Adipocyte (in vitro differentiated cells): ENCODE measurements at places on chromosomes 3 and 15.

GRCh38 chr3:54121414-54122323 is 683 bp upstream of the CACNA2D3 start:
- peak; percentile 19 for DNase-seq

DNA sequence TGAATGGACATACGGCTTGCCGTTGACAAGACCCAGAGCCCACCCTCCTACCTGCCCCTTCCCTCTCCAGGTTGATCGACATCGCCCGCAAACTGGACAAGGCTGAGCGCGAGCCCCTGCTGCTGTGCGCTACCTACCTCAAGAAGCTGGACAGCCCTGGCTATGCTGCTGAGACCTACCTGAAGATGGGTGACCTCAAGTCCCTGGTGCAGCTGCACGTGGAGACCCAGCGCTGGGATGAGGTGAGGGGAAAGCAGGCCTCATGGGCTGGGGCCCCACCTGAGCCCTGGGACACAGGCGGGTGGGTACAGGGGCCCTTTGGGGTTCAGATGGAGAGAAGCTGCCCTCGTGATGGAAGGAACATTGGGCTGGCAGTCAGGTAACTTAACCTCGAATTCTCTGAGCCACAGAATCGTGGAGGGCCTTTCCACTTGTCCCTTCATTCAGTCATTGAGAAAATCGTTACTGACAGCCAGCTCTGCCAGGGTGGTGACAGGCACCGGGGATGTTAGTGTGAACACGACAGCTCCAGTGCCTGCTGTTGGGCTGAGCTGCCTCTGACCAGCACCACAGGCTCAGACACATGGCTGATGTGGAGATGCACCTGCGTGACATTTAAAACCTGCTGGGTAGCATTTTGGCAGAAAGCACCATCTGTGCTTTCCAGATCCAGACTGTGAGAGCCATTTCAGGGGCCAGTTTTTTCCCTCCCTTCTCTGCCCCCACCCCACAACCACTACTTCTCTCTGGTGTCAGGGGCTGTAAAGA is 25.6 kb upstream of the RHO start:
- no peak for DNase-seq

- peak; percentile 75 for DNase-seq
Measured at GRCh38 chr3:16130066-16130465, 44.4 kb upstream of the GALNT15 start.

- DNase-seq = peak; percentile 67
Measured at GRCh38 chr15:76196269-76197231, 114.7 kb downstream of the ETFA start.

DNA sequence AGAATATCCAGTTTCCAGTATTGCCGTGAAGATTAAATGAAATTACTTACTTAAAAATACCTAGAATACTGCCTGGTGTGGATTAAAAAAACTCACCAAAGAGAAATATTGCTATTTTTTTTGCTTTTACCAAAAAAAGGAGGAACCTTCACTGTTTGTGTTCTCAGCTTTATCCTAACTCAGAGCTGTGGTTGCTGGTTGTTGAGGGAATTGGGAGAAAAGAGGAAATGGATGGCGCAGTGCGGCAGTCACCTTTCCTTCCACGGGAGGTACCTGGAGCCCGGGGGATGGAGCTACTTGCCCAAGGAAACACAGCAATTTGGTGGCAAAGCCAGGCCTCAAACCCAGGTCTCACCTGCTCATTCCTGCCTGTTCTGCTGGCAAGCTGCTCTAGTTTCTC is 270.3 kb downstream of the RPLP1 start:
- DNase-seq = no peak

DNA sequence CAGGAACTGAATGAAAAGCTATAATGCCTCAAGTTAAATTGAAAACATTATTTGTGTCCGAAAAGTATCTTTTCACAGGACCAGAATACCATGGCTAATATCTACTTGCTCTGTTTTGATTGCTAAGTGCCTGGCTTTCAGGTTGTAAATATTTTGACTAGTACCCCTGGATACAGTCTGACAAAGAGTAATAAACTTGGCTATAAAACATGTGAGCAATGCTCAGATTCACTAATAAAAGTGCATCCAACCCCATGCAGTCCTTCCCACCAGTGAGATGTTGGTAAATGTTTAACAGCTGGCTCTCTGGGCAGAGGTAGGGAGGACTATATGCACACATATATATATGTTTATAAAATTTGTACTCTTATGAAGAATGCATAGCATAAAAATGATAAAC is 281.8 kb upstream of the TGFBR2 start:
- no peak for DNase-seq

DNA sequence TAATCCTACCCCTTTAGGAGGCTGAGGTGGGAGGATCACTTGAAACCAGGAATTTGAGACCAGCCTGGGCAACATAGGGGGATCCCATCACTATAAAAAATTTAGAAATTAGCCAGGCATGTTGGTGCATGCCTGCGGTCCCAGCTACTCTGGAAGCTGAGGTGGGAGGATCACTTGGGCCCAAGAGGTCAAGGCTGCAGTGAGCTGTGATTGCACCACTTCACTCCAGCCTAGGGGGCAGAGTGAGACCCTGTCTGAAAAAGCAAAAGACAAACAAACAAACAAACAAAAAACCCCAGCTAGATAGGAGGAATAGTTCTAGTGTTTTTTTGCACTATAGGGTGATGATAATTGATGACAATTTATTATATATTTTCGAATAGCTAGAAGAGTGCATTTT is 70.6 kb upstream of the CHRNB4 start:
- no peak for DNase-seq

- DNase-seq = no peak
Measured at GRCh38 chr15:69067296-69067695, 52.8 kb downstream of the NOX5 start.

DNA sequence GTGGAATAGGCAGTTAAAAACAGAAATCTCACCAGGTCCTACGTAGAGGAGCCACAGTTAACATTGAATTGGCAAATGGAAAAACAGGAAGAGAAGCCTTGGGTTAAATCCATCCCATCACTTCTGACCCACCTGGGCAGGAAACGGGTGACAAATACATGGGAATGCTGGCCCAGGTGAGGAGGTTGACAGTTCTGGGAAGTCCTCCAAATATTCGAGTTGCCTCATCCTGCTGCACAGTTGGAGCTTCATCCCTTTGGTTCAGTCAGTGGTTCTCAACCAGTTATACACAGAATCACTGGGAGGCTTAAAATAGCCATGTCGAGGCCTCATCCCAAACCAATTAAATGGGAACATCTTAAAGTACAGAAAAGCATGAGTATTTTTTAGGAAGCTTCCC is 5.3 kb downstream of the MYZAP start:
- no peak for DNase-seq

DNA sequence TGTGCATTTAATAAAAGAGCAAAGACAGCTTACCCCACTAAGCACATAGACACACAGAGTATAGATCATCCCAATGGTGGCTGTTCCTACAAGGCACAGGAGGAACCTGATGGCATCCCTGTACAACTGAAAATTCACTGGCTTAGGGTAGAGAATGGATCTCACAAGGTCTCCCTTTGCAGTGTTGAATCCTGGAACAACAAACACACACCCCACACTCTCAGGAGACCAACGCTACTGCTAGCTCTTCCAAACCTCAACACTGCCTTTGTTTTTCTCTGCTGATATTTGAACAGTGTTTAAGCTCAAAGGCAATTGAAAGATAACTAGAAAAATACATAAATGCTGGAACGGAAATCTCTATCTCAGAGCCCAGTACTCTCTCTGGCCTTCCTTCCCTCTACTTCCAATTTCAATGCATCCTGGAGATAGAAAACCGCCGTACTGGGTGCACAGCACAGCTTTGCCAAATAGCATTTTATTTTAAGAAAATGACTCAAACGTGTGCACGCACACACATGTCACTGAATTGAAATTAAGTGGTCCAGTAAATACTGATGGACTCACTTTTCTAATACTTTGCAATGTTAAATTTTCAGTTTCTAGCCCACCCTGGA is 87.5 kb upstream of the ATP13A5 start:
- DNase-seq = no peak

GRCh38 chr3:67624078-67624477 is 30.3 kb downstream of the SUCLG2 start:
- DNase-seq = no peak

- DNase-seq = no peak
Measured at GRCh38 chr3:11371747-11372146, 99.5 kb downstream of the ATG7 start.

- peak; percentile 77 for DNase-seq
Measured at GRCh38 chr3:53287131-53287629, 31.4 kb upstream of the TKT start.

DNA sequence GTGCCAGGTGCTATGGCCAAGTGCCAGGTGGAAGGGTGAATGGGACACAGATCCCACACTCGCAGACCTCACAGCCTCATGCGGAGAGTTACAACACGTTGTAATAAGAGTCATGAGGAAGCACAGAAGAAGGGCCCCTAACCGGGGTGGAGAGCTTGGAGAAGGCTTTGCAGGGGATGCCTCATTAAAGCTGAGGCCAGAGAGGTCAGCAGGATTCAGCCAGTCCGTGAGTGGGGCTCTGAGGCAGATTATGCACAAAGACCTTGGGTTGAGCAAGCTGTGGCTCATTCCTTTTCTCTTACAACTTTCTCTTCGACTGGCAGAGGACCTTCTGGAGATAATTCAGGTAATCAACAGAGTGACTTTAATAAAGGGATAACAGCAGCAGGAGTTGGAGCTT is 65.3 kb upstream of the SNRK start:
- DNase-seq = no peak

GRCh38 chr3:194945508-194945907 is 259.8 kb downstream of the FAM43A start:
- DNase-seq = no peak

- peak; percentile 67 for DNase-seq
Measured at GRCh38 chr3:24493746-24494617, 668 bp downstream of the THRB start.

GRCh38 chr3:143972155-143972504 is 507 bp downstream of the DIPK2A start:
- no peak for DNase-seq

GRCh38 chr15:76285241-76285825 is 25.9 kb downstream of the ETFA start:
- peak; percentile 13 for DNase-seq

DNA sequence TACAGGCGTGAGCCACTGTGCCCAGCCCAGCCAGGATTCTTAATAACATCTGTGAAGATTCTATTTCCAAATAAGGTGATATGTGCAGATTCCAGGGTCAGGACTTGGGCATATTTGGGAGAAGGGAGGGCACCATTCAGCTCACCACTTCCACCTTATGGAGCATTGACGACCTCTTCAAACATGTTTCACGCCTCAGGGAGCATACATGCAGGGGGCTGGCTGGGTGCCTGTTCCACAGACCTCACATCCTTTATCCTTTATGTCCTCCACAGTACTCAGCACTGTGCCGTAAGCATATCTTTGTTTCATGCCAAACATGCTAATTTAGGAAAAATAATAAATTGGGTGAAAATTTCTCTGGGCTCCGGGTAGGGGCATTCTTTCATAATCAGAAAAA is 229.0 kb downstream of the THSD4 start:
- no peak for DNase-seq

DNA sequence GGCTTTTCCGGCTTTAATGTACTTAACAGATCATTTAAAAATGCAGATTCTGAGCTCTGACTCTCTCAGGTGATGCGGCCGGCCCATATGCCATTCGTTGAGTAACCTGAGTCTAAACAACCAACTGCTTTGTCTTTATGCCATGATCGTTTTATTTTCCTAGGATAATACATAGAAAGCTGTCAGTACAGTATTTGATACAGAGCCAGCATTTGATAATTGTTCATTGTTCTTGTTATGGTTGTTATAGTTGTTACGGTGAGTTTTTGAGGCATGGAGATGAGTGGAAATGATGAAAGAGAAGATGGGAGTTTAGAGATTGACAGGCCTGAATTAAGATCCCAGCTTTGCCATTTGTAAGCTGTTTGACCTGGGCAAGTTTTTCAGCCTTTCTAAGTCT is 40.0 kb downstream of the TMEM45A start:
- DNase-seq = no peak

DNA sequence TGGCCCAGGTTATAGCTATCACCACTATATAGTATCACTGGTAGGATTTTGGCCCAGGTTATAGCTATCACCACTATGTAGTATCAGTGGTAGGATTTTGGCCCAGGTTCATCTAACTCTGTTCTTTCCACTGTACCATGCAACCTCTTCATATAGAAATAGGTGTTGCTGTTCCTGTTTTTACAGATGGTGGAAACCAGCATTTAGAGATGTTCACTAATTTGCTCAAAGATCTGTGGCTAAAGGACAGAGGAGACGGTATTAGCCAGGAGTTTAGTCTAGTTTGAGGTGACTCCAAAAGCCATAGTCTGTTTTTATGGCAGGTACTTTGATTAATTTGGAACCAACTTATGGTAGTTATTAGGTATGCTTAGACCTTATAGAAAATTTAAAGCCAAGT is 3.1 kb downstream of the LRCH3 start:
- DNase-seq = no peak

GRCh38 chr15:33636958-33637357 is 326.2 kb downstream of the RYR3 start:
- no peak for DNase-seq

- no peak for DNase-seq
Measured at GRCh38 chr3:181906338-181906737, 194.6 kb downstream of the SOX2 start.
